CD4-positive, alpha-beta T cell treated with Interleukin-4 for 4 hours (primary cell): ENCODE measurements at places on chromosomes 12 and 14.

DNA sequence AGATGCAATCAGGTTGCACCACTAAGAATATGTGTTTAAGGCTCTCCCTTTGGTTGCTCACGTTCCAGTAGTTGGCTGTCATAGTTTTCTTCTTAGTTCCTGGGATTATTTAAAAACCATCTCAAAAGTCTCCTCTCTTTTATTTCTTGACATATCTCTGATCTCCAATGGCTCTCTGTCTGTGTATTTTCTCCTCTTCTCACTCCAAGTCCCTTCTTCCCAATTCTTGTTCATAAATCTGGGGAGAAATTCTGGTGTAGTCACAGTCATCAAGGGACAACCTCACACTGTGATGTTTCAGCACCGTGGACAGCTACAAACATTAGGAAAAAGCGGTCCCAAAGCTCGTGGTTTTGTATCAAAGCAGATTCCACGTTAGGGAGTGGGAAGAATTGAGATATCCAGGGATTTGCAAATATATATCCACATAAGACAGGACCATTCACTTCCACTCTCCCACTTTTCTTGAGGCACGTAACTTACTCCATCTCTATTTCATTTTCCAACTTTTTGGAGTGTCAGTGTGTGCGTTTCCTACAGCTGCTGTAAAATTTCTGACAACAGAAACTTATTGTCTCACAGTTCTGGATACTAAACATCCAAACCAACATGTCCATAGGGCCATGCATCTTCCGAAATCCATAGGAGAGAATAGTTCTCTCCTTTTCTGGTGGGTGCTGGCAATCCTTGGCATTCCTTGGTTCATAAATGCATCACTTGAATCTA, 80.6 kb upstream of the TMEM233 start:
- no peak for DNase-seq

- DNase-seq, result no peak
Observed at GRCh38 chr12:1935700-1936378, 17.4 kb upstream of the CACNA2D4 start.

GRCh38 chr12:122437656-122438121, 15.2 kb upstream of the CLIP1 start:
- no peak for DNase-seq

DNA sequence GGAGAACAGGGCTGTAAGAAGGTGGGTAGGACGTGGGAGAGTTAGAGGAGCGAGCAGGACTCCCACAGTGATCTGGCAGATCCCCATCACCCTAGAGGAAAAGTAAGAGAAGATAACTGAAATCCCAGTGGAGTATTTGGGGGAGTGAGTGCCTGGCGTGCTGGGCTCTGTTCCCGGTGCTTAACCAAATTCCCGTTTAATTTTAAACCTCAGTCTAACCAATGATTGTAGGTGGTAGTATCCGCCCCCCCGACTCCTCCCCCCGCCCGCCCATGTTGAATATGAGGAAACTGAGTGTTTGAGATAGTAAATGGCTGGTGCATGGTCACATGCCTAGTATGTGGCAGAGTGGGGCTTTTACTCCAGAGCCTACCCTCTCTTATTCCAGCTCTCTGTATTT, 1.2 kb downstream of the TARBP2 start:
- no peak for DNase-seq

DNA sequence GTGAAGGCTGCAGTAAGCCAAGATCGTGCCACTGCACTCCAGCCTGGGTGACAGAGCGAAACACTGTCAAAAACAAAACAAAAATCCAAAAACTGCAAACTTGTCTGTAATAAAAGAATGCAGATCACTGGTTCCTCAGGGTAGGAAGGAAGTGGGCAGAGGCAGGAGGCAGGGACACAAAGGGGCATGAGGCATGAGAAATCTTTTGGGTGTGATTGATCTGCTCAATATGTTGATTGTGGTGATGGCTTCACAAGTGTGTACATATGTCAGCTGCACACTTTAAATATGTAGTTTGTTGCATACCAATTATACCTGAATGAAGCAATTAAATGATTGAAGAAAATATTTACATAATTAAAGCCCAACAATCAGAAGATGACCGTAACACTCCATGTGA, 117.6 kb downstream of the CMAS start:
- DNase-seq, result peak; percentile 45

GRCh38 chr14:70698288-70698687, 56.6 kb downstream of the TTC9 start:
- DNase-seq, result peak; percentile 8

- no peak for DNase-seq
Observed at GRCh38 chr14:77868552-77869285, 68.8 kb downstream of the ADCK1 start.

- no peak for DNase-seq
Observed at GRCh38 chr14:48792376-48793024, 793.7 kb downstream of the RPS29 start.

DNA sequence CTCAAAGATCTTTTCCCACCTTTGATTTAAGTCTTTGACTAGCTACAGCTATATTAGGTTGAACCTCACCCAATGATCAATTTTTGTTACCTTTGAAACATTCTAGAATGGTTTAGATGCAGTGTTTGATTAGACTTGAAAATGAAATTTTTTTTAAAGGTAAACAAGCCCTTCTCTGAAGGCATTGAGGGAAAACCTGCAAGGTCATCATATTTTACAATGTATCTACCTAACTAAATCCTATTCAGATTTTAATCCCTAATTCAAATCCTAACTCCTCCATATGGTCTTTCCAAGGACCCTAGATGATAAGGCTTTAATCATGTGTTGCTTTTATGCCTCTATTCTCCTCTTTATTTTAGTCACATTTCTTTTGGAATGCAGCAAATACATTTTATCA, 95.4 kb downstream of the ALG10B start:
- DNase-seq, result no peak

GRCh38 chr14:24195186-24196070, at the start of gene TM9SF1:
TSS of gene TM9SF1 (minus strand) at chr14:24195441. CDS start at chr14:24195019, 422 bp downstream.
- peak; percentile 90 for DNase-seq

GRCh38 chr12:80838708-80839107, 99.0 kb downstream of the LIN7A start:
- DNase-seq, result no peak

DNA sequence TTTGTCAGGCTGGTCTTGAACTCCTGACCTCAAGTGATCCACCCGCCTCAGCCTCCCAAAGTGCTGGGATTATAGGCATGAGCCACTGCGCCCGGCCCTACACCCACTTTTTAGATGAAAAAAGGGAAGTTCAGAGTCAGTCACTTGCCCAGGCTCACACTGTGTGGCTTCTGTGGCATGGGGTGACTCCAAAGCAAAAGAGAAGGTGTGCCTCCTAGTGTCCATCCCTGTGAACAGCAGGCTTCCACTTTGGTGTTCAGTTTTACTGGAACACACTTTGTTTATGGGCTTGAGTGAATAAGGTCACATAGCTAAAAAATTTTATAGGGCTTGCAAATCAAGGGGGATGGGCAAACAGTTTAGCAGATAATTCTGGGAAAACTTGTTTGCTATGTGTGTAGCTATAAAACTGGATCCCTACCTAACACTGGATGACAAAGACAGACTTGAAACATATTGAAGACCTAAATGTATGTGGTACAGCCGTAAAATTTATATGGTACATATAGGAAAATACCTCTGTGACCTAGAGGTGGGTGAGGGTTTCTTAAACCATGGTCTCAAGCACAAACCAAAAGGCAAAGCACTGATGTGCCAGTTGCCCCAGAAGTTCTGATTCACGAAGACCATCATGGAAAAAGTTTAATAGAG, 54.9 kb downstream of the EID3 start:
- DNase-seq, result peak; percentile 73

GRCh38 chr12:69837191-69837590, 12.2 kb downstream of the MYRFL start:
- DNase-seq, result no peak

DNA sequence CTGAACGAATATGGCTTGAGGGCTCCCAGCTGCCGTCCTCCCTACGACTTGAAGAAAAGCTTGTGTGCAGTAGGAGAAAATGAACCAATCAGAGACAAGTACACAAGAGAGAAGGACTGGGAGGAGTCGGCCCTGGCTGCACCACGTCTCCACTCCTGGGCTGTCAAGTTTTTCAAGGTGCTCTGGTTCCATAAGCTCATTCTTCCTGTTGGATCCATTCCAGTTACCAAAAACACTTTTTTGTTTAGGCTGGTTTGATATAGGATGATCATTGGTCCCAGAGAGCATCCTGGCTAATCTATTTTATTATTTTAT, 2.8 kb upstream of the A2ML1 start:
- DNase-seq, result no peak

DNA sequence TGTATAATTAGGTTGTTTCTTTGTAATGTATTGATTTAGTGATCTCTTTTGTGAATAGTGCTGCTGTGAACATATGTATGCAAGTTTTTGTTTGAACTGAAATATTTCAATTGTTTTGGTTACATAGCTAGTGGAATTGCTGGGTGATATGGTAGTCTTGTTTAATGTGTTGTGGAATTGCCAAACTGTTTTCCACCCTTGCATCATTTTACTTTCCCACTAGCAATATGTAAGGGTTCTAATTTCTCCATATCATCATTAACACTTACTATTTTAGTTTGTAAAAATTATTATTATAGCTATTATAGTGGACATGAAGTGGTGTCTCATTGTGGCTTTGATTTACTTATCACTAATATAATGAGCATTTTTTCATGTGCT, 5.9 kb downstream of the G2E3 start:
- DNase-seq, result no peak

DNA sequence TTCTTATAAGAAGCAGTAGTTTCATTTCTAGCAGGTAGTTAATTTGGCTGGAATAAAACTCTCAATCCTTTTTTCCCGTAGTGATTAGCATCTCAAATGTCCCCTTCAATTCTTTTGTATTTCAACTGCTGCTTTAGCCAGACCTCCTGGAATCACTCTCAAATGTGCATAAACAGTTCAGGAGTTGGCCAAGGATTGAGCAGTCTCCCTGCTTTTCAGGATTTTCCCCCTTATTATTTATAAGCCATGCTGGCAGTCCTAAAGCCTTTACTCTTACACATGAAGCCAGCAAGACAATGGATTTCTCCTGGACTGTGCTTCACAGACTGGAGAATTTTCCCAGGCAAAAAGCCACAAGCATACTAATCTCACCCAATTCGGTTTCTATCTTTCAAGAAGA, 950.1 kb downstream of the VRK1 start:
- no peak for DNase-seq

DNA sequence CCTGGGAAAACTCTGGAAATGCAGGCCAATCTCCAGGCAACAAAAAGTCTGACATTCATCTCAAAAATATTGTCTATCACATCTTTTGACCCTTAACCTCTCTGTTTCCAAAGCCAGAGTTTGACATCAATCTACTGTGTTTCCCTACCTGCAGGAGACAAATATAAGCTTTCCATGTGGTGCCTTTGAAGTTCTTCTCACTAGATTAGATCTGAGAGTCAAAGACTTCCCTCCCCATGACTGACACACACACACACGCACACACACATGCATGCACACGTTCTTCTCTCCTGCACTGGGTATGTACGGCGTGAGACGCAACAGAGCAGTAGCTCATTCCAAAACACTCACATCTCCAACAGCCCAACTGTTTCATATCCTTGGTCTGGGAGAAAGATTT, 8.1 kb upstream of the ITPR2 start:
- no peak for DNase-seq

GRCh38 chr12:126807312-126807865, 1459.6 kb upstream of the TMEM132C start:
- no peak for DNase-seq

DNA sequence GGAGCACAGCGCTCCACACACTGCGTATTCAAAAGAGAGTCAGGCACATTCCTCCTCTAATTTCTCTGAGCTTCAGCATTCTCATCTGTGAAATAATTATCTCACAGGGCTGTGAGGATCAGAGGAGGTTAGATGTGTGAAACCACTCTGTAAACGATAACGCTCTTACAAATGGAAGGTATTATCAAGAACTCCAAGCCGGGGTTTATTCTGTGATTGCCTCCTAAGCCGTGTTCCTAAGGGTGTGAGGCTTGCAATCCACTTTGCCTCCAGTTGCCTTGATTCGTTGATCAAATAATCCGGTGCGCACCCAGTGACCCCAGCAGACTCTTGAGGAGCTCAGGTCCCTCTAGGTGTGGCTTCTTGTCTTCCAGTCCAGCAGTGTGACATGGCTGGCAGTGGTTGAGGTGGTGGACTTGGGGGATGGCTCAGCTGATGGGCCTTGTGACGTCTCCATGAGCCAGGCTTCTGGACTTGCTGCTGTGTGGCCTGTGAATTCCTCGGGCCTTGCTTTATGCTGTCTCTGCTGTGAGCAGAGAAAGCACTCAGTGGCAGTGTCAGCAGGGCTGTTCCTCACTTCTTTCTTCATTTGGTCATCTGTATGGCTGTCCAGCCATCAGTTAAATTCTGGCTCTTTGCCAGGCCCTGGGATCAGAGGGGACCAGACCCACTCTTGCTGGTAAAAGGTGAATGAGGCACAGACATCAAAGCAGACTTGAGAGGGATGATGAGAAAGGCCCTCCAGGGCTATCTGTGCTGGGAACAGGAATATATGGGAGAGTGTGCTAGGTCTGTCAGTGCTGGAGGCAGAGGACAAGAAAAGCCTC, 71.0 kb downstream of the SLC25A47 start:
- no peak for DNase-seq

GRCh38 chr12:96195845-96196451, 1.8 kb downstream of the ELK3 start:
- peak; percentile 51 for DNase-seq

- DNase-seq, result peak; percentile 72
Observed at GRCh38 chr12:7219599-7220243, 30.2 kb downstream of the PEX5 start.

GRCh38 chr14:81329640-81330381, 70.3 kb downstream of the STON2 start:
- no peak for DNase-seq

DNA sequence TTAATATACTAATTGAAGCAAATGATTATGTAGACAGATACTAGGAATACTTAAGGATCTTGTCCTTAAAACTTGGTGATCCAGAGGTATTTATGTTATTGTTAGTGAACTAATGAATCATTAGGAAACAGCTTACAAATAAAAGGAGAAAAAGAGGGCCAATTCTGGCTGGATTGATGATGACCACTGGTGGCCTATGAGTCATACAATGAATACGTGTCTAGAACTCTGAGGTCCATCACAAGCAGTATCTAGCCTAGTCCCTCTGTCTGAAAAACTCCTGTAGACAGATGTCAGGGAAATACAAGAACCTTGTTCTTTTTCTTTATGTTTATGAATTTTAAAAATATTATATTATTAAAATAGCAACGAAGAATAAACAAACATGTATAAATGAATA, 51.7 kb upstream of the RTL1 start:
- no peak for DNase-seq
